Hepatic stellate cell (primary cell): ENCODE measurements at places on chromosomes 6 and 20.
A peak's percentile ranks its signal among the peaks of the same experiment; 100 is the strongest.

DNA sequence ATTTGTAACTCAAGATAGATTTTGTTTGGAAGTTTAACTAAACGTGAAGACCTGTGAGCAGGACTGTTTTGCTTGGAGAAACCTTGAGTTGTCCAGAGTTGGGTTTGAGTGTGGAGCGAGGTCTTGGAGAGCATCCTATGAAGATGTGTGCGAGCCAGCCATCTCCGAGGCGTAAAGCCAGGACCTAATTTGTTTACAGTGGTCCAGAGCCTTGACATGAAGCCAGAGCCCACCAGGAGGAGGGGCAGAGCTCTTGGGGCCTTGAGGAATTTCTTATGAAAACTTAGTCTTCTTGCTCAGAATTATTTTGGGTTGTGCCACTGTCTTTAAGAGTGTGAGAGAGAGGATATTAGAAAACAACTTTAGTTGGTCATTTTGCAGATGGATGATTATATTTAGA is 6.3 kb downstream of the CHMP4B start:
- DNase-seq: no peak

GRCh38 chr20:61808447-61808846 is 257.2 kb downstream of the TAF4 start:
- no peak for DNase-seq

DNA sequence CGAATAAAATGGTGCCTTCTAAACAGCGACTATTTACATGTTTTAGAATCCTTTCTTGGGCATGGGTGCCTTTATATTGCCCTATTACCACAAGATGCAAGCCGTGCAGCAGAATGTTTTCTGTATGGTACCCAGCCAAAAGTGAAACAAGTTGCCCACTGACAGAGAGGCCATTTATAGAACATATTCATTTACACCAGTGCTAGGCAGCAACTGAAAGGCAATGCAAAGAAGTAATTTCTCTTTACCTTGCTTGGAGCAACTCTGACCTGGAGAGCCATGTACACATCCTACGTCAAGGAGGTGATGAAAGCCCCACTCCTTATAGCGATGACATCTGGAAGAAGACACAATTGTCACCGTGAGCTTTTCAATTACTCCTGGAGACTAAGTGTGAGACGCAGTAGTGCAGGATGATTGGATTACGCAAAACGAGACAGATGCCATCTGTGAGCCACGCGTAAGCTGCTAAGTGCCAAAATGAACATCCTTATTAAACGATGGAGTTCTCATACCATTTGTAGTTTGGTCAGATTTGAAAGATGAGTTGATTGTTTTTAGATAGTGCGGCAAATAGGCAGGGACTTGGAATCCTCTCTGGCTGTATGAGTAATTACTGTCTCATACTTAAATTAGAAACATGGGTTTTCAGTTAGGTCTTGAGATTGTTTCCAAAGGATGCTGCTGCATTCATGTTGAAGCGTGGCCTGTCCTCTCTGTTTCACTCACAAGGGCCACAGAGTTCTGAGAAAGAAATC is at the start of gene TMEM244:
TMEM244 (minus strand) TSS at position 408 of the 758 bp plus-strand sequence; CDS start at position 281, 127 bp downstream.
- no peak for DNase-seq

DNA sequence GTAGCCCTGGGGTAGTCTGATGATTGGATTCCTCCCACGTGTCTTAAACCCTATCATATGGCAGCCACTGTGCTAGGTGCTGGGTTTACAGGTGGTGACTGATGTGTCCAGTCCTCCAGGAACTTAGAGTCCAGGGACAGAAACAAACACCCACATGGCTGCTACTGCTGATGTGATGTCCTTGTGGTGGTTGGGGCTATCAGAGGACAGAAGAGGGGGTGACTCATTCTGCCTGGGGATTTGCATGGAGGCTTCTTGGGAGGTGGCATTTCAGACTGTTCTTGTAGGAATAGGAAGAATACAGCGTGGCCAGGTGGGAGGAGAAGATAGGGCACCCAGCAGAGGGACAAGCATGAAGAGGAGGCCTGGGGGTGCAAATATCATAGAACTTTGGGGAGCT is 9.8 kb downstream of the RAET1G start:
- DNase-seq: no peak

- DNase-seq: peak; percentile 12
Observed at GRCh38 chr6:17172836-17173470, 71.1 kb downstream of the STMND1 start.
